ENCODE measurements at places on chromosomes 7 and 10.

DNA sequence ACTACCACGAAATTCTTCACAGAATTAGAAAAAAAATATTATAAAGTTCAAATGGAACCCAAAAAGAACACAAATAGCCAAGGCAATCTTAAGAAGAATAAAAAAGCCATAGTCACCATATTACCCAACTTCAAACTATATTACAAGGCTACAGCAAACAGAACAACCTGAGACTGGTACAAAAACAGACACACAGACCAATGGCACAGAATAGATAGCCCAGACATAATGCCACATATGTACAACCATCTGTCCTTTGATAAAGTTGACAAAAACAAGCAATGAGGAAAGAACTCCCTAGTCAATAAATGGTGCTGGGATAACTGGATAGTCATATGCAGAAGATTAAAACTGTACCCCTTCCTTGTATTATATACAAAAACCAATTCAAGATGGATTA lies 808.5 kb upstream of the ZWINT start:
- DNase-seq = no peak

DNA sequence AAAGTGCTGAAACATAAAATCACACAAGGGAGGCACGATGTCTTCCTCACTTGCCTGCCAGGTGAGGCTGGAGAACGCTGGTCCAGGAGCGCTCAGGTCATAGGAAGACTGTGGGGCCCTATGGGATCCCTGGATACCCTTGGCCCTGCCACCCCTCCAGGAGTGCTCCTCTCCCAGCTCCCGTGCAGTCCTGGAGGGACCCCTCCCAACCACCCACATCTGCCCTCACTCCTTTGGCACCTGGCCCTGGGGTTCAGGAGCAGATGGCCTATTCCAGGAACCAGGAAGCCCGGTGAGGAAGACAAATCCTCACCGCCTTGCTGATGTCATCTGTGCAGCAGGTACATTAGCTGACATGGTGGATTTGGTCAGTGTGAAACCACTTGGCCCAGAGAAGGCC lies 3.7 kb upstream of the CXCL12 start:
- DNase-seq = no peak

- peak; percentile 37 for DNase-seq
Observed at GRCh38 chr10:98528166-98528804, 81.5 kb upstream of the HPS1 start.

GRCh38 chr7:151810441-151811232 lies 66.3 kb downstream of the PRKAG2 start:
- no peak for DNase-seq

DNA sequence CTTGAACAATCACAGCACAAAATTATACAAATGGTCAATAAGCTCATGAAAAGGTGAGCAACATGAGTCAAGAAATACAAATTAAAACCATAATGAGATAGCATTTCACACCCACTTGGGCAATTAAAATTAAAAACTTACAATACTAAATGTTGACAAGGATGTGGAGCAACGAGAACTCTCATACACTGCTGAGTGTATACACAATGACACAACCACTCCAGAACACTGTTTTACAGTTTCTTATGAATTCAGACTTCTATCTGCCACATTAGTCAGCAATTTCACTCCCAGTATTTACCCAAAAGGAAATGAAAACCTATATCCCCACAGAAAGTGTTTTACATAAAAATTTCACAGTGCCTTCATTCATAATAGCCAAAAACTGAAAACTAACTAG lies 31.1 kb downstream of the GDI2 start:
- no peak for DNase-seq

DNA sequence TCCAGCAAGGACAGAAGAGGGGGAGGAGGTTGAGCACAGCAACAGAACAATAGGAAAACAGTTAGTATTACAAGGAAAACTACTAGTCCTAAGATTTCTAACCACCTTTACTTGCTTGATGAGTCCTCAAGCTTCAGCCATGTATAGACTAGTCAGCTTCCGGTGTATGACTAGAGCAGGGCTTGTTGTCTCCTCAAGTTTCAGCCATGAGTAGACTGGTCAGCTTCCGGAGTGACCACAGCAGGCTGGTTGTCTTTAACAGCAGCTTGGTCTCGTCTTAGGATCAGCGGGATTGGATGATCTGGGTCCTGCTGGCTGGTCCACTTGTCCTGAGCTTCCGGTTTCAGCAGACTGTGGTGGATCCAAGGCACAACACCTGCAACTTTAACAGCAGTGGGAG lies 10.6 kb upstream of the ZNF239 start:
- peak; percentile 38 for DNase-seq

DNA sequence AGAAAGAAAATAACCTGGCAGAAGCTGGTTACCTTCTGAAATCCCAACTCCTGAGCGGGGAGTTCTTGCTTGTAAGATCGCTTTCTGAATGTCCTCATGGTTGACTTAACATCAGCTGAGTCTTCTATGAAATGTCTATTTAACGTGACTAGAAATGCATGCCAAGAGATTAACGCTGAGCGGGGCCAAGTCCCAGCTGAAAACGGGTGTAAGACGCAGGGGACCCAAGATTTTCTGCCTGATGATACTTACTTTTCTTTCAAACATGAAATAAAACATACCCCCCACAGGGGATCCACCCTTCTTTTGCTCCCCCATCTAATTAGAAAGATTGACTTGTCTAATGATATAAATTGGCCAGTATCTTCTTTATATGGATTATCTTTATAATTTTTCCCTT lies 14.9 kb downstream of the OR9A2 start:
- DNase-seq = no peak

All from EL (cell line).